ENCODE measurements at places on chromosomes 12 and 14.

DNA sequence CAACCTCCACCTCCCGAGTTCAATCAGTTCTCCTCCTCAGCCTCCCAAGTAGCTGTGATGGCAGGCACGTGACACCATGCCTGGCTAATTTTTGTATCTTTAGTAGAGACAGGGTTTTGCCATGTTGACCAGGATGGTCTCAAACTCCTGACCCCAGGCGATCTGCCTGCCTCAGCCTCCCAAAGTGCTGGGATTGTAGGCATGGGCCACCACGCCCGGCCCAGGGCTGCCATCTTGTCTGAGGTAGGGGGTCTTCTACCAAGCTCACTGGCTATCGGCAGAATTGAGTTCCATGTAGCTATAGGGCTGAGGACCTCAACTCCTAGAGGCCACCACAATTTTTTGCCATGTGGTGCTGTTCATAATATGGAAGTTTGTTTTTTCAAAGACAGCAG is 115.6 kb downstream of the EGLN3 start:
- DNase-seq = no peak

GRCh38 chr14:21866479-21866878 is 192.9 kb upstream of the OR4E1 start:
- no peak for DNase-seq

- no peak for DNase-seq
Measured at GRCh38 chr12:27646149-27646548, 50.1 kb upstream of the REP15 start.

DNA sequence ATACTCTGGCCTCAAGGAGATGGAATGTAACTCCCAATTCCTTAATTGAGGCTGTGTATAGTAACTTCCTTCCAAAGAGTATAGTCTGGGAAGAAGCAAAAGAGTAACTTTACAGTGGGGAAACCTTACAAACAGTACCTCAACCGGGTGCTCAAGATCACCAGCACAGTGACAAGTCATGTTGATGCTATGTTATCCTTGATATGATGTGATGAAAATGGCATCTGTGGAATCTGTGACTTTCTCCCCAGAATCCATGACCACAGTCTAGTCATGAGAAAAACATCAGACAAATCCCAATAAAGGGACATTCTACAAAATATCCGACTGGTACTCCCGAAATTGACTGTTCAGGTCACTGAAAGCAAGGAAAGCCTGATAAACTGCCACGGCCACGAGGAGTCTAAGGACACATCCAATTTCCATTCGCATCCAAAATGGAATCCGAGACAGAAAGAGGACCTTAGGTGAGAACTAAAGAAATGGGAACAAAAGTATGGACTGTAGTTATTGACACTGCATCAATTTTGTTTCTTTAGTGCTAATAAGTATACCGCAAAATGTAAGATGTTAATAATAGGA is 97.3 kb upstream of the FRMD6 start:
- DNase-seq = no peak

GRCh38 chr14:70993931-70994330 is 86.7 kb downstream of the PCNX1 start:
- DNase-seq = no peak

GRCh38 chr12:104299842-104300481 is 3.6 kb upstream of the EID3 start:
- DNase-seq = no peak

GRCh38 chr14:105436891-105437722 is 17.5 kb downstream of the MTA1 start:
- no peak for DNase-seq

DNA sequence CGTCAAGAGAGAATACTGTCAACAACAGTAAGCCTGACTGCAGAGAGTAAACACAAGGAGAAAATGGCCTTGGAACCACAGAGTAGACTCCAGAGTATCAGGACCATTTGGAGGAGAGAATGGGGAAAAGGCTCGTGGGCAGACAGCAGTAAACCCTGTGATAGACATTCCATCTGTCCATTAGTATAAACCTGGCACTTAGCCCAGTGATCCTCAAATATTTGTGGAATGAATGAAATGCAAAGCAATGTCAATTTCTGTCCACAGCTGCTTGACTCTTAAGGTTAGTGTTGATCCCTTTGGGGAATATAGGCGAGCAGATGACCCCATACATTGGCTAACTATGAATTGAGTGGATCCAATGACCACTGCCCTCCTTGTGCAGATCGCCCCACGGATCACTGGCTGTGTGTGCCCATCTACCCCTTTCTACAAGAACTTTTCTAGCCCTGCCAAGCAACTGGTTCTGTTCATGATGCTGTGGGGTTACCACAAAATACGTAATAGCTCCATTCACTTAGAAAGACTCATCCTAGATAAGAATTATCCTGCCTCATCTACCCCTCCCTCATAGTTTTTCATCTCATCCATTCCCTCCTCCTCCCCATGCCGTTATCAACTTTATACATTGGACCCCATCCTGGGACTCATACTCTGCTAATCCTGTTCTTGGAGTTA is 846.8 kb downstream of the NRXN3 start:
- DNase-seq = no peak

DNA sequence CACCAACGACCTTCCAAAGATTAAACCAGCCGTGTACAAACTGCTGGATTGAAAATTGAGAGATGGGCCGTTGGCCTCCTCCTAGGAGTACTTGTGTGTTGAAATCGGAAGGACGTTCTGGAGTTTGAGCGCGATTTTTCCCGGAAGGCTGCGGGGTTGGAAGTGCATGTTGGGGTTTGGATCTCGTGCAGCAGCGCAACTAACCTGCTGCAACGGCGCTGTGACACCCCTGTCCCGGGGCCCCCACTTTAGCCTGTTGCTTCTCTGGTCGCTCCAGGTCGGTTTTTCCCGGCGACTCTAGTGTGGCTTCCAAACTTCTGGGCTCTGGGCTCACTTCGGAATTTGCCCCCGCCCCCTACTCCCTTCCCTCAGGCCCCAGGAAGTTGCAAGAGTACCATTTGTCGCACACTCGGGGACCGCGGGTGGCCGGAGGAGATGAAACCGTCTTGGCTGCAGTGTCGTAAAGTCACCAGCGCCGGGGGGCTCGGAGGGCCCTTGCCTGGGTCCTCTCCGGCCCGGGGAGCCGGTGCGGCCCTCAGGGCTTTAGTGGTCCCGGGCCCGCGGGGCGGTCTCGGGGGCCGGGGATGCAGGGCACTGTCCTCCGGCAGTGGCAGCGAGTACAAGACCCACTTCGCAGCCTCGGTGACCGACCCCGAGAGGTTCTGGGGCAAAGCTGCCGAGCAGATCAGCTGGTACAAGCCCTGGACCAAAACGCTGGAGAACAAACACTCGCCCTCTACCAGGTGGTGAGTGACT is at the start of gene ACSS3:
ACSS3 (plus strand) TSS at position 394 of the 756 bp plus-strand sequence; CDS start at position 436, 42 bp downstream.
- DNase-seq = no peak

DNA sequence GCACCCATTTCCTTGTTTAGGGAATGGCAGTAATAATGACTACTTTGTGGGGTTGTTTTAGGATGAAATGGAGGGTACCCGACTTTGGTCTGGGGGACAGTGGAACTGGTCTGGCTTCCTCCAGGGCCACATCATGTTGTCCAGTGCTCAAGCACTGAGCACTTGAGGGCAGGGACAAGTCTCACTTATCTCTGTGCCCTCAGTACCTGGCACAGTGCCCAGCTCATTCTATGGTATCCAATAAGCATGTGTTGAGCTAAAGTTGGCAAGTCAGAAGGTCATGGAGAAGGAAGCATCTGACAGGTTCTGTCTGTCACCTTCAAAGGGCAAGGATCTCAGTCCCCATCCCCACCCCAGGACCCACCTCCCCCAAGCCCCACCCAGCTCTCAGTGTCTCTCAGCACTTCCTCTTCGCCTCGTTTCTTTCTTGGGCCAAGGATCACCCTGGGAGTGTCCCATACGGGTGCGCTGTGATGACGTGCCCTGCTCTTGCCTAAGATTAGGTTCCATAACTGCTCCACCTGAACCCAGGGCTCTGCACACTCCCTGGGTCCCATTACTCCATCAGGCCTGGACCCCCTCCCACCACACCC is 24.3 kb upstream of the TMEM106C start:
- no peak for DNase-seq

DNA sequence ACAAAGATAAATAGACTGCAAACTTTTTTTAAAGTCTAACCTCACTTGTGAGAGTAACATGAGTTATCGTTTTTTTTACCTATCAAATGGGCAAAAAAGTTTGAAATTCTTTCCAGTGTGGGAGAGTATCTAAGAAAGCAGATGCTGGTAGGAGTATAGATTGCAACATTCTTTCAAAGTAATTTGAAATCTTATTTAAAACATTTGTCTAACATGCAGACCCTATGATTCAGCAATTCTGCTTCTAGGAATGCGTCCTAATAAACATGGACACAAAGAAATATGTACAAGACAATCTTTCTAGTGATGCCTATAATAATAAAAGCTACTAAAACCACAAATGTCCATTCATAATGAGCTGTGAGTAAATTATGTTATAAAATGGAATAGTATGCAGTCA is 110.4 kb upstream of the TMCC3 start:
- no peak for DNase-seq

- DNase-seq = no peak
Measured at GRCh38 chr12:18135509-18135908, 45.5 kb upstream of the RERGL start.

- no peak for DNase-seq
Measured at GRCh38 chr12:51008329-51009055, 17.7 kb downstream of the SLC11A2 start.

GRCh38 chr12:113831016-113831415 is 135.1 kb downstream of the RBM19 start:
- no peak for DNase-seq

GRCh38 chr12:25745281-25745680 is 192.2 kb upstream of the LMNTD1 start:
- no peak for DNase-seq

DNA sequence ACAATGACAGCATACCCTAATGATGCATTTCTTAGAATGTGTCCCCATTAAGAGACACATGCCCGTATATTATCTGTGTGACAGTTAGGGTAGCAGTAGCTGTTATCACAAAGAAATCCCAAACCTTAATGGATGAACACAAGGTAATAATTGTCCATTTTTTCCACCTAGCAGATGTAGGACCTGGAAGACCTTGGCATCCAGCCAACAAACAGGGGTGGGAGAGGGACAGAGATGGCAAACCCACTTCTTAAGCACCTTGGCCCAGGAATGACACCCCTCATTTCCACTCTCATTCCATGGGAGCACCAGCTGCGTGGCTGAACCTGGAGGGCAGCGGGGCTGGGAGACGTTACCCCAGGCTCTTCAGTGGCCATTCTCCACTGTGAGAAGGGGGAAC is 679.0 kb downstream of the AACS start:
- no peak for DNase-seq

DNA sequence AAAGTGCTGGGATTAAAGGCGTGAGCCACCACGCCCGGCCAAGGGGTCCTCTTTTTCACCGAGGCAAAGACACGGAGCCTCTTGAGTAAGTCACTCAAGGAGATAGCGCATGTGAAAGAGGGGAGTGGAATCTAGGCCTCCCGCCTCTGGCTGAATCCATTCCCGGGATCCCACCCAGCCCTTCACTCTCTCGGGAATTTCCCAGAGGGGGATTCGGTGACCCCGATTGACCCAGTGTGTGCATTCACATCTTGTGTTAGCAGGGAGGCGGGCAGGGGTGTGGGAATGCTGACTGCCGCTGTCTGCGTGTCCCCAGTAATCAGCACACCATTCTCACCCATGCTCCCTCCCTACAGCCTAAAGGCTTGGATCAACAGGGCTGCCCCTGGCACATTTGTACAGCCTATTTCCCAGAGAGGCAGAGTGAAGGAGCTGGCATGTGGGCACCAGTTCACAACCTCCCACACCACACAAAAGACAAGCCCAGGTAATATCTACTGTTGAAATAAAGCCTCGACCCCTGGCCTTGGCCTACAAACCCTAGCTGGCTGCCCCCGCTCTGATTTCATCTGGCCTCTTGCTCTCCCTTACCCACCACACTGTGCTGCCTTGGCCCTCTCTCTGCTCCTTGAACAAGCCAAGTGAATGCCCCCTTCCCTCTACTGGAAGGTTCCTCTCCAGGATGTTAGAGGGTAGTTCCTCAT is 1.3 kb upstream of the LTBP2 start:
- no peak for DNase-seq

- no peak for DNase-seq
Measured at GRCh38 chr14:92984082-92984788, 61.3 kb downstream of the CHGA start.

GRCh38 chr14:39784461-39784860 is 352.2 kb upstream of the FBXO33 start:
- no peak for DNase-seq

DNA sequence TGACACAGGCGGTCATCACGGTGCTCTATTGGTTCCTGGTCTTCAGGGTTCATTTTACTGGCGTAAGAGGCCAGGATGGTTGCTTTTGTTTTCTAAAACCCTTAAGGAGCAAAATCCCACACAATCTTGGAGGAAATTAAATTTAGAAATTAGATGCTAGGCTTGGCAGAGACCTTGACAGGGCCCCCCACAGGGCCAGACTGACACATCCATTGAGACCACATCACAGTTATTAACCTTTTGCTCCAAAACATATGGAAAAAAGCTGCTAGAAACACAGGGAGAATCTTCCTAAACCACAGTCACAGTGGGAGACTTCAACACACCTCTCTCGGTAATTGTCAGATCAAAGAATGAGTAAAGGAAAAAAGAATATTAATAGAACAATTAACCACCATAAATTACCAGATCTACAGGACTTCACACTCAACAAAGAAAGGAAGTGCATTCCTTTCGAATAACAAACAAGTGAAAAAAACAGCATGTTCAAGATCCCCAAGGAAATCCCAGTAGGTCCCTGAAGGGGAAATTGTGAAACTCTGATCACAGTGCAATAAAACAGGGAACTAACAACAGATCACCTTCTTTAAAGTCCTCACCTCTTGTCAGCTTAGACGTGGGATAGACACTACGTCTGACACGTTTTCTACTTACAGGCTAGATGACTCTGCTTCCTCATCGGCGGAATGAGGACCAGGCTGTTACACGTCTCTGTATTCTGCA is 40.2 kb upstream of the TMEM179 start:
- no peak for DNase-seq

DNA sequence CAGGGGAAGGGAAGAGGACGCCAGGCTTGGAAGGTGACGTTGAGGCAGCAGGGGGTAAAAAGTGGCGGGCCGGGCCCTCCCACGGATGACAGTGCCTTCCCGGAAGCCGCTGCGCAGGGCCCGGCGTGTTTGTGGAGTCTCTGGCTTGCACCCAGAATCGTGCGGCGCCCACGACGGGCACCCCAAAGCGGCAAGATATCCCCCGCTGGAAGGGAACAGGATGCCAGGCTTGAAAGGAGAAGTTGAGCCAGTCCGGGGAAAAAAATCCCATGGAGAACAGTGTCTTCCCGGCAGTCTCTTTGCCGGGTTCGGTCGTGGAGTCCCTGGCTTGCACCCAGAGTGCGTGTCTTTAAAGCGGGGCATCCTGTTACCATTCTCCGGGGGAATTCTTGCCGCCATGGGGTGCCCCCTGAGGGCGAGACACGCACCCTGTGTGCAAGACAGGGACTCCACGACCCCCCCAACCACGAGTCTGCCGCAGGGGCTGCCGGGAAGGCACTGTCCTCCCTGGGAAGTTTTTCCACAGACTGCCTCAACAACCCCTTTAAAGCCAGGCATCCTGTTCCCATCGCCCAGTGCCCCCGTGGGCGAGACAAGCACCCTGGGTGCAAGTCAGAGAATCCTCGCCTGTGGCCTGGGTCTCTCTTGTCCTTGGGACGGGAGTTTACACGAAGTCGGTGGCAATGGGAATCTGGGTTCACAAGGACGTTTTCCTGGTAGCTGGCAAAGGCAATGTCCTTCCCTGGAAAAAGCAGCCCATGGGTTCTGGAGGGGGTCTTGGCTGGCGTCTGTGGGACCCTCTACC is 156.1 kb upstream of the ALG10B start:
- DNase-seq = no peak
